HS-27A (cell line): ENCODE measurements at places on chromosomes 11 and 22.

- no peak for DNase-seq
Measured at GRCh38 chr11:125069008-125069407, 5.9 kb downstream of the SLC37A2 start.

DNA sequence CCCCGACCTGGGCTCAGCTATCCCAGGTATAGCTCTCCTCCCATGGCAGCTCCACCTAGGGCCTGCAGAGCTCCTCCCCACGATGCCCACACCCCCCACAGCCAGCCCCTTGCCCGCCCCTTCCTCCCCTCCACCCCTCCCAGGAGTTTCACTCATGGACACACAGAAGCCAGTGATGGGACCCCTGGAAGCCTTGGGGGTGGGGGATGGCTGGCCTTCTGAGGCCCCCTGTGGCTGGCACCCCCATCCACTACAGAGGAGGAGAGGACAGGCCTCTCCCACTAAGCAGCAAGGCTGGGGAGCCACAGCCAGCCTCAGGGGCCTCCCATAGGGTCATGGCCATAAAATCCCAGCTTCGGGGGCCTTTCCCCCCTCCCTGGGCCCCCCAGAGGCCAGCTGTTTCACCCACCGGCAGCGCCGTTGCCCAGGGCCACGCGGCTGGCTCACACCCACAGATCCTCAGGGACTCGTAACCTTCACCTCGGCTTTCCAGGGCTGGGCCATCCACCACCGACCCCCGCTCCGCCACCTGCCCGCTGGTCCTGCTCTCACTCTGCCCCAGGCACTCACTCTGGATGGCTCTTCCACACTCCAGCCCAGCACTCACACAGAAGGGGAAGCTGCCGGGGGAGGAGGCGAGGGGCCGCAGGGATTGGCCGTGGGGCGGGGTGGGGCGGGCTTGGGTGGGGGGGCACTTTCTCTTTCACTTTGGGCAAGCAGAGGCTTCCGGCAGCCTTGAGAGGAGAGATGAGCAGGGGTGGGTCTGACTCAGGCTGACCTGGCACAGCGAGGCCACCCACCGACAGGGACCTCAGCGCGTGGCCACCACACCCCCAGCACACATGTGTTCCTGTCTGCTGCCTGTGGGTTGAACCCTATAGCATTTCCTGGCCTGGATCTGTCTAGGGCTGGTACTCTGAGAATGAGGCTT, 2.2 kb downstream of the SLC25A22 start:
- DNase-seq, result no peak

GRCh38 chr22:45831394-45831793, 145.6 kb downstream of the WNT7B start:
- peak; percentile 29 for DNase-seq

GRCh38 chr11:88604260-88604659, 266.7 kb upstream of the CTSC start:
- no peak for DNase-seq

GRCh38 chr11:70205049-70205725, 2.1 kb downstream of the FADD start:
- no peak for DNase-seq

DNA sequence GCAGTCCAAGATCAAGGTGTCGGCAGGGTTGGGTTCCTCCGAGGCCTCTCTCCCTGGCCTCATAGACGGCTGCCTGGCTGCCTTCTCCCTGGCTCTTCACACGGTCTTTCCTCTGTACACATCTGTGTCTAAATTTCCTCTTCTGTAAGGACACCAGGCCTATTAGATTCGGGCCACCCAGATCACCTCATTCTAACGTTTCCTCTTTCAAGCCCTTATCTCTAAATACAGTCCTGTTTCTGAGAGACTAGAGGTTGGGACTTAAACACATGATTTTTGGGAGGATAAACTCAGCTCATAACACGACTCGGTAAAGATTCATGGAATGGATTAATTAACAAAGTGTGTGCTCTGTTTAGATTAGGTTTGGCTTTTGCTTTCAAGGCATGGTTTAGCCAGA, 136.0 kb upstream of the SORL1-AS1 start:
- DNase-seq, result no peak

DNA sequence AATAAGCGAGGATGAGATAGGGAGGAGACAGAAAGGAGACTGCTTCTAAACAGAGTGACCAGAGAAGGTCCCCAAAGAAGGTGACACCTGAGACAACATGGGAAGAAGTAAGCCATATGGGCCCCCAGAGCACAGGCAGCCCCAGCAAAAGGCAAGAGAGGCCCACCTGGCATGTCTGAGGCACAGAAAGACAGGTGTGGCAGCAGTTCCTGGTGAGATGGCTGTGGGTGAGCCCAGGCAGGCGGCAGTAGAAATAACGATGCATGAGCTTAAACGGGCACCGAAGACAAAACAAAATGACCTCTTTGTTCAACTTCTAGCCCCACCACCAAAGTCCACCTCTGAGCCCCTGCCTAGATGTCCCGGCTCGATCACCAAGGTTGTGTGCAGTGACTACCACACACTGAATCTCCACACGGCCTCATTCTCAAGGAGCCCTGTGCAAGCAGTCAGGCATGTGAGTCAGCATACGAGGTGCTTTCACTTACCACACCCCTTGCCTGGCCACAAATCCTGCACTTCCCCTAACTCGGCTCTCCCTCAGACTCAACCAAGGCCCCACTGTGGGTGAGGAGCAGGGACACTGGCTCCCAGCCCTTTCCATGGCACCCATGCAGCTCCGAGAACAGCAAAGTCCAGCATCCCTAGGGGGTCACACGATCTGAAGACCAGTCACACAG, 77.6 kb downstream of the PACSIN2 start:
- DNase-seq, result peak; percentile 35

- DNase-seq, result no peak
Measured at GRCh38 chr11:76984743-76985142, 49.5 kb upstream of the B3GNT6 start.

GRCh38 chr11:95985174-95985808, 61.4 kb upstream of the MTMR2 start:
- no peak for DNase-seq

GRCh38 chr11:74055938-74056337, 47.1 kb upstream of the UCP3 start:
- DNase-seq, result no peak

GRCh38 chr11:6894097-6894496, 1.8 kb upstream of the OR2D2 start:
- no peak for DNase-seq
